DMS153 (cell line): ENCODE measurements at places on chromosomes 5 and 9.

DNA sequence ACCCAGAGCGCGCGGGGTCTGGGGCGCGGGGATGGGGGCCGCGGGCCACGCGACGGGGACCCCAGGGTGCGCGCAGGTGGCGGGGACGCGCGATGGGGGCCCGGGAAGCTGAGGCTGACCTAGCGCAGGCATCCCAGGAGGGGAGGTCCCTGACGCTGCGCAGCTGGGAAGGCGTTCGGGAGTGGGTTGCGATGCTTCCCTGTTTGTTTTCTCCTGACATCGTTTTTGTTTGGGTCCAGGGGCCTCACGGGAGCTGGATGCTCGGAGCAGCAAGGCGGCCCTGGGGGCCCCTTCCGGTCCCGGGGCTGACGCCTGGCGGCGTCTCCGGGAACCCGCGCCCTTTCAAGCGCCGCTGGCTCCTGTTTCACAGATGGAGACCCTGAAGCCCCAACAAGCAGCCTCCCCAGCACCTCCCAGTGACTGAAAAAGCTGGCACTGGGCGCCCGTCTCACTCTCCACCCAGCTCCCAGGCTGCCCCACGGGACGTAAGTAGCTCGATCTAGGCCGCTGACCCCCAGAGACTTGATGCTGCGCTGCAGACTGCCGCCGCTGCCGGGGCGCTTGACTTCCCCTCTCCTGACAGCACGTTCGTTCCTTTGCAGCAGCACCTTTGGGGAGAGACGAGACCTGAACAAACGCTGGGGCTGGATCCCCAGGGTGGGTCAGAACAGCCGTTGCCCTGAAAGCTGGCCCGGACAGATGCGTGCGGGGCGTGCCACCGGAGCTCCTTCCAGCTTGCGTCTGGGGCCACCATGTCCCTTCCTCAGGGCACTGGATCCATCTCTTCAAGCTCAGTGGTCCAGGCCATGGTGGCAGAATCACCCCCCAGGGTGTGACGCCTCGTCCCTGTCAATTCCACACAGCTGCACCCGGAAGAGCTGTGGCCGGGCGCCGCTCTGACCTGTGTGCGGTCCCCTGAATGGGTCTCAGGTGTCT lies 593 bp downstream of the BRD3OS start:
- DNase-seq: no peak

GRCh38 chr5:14153071-14153864 lies 10.1 kb downstream of the TRIO start:
- DNase-seq: no peak

GRCh38 chr9:98235126-98235525 lies 20.3 kb downstream of the TBC1D2 start:
- DNase-seq: no peak

DNA sequence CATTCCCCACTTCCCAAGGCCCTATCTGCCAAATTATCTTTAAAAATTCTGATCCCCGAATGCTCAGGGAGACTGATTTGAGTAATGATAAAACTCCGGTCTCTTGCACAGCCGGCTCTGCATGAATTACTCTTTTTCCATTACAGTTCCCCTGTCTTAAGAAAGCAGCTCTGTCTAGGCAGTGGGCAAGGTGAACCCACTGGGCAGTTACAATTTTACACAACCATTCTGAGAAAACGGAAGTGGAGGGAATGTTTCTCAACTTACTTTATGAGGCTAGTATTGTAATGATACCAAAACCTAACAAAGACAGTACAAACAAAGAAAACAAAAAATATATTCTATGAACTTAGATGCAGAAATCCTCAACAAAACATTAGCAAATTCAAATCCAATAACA lies 100.0 kb downstream of the MCTP1 start:
- DNase-seq: no peak

DNA sequence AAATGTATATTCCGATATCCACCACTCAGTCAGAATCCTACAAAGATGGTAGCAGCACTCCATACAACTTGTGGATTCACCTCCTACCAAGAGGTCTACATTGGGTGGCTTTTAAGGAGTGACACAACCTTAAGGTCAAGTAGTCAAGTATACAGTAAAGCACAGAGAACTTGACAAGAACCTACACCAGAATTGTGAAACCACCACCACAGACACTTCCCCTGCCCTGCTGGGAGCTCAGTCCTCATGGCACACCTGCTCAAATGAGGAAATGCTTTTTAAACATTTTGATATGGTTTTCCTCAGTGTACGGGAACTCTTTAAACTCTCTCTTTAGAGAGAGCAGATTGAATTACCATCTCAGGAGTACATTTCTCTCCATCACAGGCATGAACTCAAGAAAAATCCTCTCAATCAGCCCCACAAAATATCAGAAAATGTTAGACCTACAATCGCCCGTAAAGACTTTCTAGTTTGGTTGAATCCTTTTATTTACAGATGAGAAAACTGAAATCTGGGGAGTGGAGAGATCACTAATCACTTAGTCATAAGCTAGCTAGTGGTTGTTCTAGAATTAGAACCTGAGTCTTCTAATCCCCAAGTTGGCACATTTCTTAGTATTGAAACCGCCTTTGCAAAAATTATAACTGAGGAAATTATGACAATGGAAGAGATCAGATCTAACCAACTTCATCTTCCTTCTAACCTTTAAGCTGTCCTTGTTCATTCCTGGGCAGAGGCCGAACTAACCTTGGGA lies 38.5 kb upstream of the NR4A3 start:
- DNase-seq: no peak

- no peak for DNase-seq
These were observed 454 bp downstream of the NELFB start for GRCh38 chr9:137255448-137256114.

GRCh38 chr5:116340799-116341198 lies 233.8 kb downstream of the SEMA6A start:
- DNase-seq: no peak

DNA sequence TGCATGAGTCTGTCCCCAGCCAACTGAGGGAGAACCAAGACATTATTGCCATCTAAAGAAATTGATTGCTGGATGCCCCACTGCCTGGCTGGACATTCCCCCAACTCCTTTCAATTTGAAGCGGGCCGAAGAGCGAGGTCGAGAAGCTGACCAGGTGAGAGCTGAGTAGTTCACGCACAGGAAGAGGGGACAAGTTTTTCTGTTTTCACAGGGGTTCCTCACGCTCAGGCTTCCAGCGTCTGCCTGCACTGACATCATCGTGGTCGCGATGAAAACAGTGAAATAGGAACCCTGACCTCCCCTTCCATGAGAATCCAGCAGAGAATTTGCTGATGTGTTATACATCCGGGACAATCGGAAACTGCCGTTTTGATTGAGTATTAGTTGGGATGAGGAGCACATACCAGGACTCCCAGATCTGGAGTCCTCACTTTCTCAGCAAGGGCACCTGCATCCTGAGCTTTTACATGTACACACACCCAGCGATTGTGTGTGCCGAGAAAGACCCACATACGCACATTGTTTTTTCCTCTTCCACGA lies 3.1 kb upstream of the DMRT3 start:
- no peak for DNase-seq

- no peak for DNase-seq
These were observed 24.1 kb downstream of the TSPAN17 start for GRCh38 chr5:176671399-176671798.

- no peak for DNase-seq
These were observed 231.6 kb upstream of the RPS23 start for GRCh38 chr5:82509762-82510161.

DNA sequence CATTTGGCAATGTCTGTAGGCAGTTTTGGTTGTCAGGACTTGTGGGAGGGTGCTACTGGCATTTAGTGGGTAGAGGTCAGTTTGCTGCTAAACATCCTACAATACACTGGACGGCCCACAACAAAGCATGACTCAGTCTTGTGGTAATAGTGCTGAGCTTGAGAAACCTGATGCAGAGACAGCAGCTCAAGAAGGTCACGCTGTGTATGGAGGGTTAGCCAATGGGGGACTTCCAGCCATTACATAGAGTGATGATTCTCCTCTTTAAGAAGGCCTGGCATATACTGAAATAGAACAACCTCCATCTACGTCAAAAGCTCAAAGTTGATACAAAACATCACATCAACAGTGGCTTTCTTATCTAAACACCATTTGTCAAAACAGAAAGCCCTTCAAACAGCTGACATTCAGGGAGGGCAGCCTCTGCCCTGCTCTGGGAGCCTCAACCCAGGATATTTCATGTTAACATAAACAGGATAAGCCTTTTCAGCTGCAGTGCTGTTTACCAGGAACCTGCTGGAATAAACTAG lies 143.0 kb downstream of the GPBP1 start:
- no peak for DNase-seq

DNA sequence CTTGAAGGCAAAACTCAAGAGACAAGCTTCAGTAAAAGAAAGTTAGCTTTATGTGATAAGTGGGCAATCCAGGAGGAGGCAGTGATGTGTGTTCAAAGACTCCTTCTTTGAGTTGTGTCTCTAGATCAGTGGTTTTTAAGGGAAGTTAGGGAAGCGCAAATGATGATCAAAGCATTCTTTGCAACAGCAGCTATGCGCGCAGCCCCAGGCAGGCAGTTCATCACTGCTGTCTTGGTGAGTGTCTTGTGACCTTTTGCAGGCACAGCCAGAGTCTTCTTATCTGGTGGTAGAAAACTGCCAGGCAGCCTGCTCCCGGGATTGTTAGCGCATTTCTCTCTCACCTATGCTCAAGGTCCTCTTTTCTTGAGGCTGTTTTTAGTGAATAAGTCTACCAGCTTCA lies 40.3 kb upstream of the CLK4 start:
- DNase-seq: no peak
